Globus pallidus (tissue), 1 donor: ENCODE measurements at places on chromosomes 6 and 20.
A peak's percentile ranks its signal among the peaks of the same experiment; 100 is the strongest.

- no peak for DNase-seq
These were observed 9.1 kb downstream of the HIVEP2 start for GRCh38 chr6:142935553-142936517.

GRCh38 chr6:24749297-24749696, 25.4 kb upstream of the GMNN start:
- DNase-seq = no peak

- DNase-seq = no peak
These were observed 14.0 kb downstream of the RIMS4 start for GRCh38 chr20:44796311-44796710.

DNA sequence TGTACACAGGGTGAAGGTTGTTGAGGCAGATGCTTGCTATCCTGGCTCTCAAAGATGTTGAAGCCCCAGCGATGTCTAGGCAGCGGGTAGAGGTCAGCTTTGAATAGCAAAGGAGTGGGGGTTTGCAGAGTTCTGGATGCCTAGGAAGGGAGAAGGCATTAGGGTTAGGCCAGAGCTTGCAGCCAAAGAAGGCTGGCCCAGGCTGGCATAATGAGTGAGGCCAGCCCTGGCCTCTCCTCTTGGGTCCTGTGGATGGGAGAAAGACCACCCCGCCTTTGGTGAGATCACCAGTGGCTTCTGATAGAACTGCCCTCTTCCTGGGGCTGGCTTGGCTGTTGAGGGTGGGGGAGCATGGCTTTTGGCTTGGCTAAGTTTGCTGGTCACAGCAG, 406 bp upstream of the WFDC5 start:
- no peak for DNase-seq

- no peak for DNase-seq
These were observed 95.3 kb downstream of the NFATC2 start for GRCh38 chr20:51447097-51447764.

DNA sequence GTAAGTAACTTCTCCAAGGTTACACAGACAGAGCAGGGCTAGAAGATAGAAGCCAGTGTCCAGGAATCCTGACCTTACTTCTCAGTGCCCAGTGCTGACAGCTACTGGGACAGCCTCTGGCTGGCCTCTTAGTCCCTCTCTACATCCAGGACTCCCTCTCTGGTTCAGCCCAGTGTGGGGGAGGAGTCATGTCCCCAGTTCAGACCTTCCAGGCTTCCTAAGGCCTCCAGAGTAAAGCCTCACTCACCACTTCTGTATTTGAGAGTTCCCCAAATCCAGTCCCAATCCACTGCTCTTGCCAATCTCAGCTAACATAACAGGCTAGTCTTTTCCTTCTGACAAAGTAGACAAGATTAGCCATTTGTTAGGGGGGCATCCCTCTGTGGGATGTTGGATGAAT, 36.9 kb upstream of the EPB41L1 start:
- DNase-seq = no peak

GRCh38 chr6:31152781-31153180, 4.8 kb downstream of the CCHCR1 start:
- no peak for DNase-seq

GRCh38 chr6:156928126-156928525, 150.9 kb downstream of the ARID1B start:
- DNase-seq = no peak

- no peak for DNase-seq
These were observed 77.6 kb downstream of the HUS1B start for GRCh38 chr6:579339-579738.

DNA sequence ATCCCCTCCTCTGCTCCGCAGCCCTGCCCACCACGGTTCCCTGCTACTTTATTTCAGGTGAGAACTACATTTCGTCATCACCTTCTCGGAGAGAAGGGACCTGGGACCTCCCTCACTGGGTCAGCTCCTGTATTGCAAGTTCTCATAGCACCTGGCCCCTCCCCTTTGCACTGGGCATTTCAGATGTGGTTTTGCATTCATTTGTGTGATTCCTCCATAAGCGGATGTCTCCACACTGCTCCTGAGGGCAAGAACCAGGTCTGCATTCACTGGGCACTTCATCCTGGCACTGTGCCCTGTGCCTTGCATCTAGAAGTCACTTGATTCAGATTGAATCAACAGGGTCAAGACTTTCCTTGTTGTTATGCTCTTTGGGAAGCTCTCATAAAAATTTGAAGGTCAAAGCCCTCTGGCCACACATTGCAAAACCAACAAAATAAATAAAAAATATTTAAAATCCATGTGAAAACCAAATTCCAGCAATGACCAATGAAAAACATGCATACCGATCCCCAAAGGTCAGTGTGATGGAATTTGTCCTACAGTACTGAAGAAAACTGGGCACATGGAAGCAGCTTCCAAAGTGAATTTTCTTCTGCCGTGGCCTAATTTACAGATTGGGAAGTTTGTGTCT, 89.1 kb upstream of the F13A1 start:
- DNase-seq = no peak

GRCh38 chr6:147970970-147971369, 371.7 kb upstream of the SASH1 start:
- no peak for DNase-seq

DNA sequence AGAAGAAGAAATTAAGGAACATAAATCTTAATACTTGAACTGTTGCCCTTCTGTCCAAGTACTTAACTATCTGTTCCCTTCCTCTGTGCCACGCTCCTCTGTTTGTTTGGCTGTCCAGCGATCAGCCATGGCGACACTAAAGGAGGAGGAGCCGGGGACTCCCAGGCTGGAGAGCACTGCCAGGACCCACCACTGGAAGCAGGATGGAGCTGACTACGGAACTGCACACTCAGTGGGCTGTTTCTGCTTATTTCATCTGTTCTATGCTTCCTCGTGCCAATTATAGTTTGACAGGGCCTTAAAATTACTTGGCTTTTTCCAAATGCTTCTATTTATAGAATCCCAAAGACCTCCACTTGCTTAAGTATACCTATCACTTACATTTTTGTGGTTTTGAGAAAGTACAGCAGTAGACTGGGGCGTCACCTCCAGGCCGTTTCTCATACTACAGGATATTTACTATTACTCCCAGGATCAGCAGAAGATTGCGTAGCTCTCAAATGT, 17.1 kb downstream of the IRF4 start:
- DNase-seq = peak; percentile 40

GRCh38 chr6:161901740-161902426, 628.0 kb upstream of the AGPAT4 start:
- no peak for DNase-seq

- DNase-seq = no peak
These were observed 133.9 kb downstream of the AGPAT4 start for GRCh38 chr6:161139766-161140553.

DNA sequence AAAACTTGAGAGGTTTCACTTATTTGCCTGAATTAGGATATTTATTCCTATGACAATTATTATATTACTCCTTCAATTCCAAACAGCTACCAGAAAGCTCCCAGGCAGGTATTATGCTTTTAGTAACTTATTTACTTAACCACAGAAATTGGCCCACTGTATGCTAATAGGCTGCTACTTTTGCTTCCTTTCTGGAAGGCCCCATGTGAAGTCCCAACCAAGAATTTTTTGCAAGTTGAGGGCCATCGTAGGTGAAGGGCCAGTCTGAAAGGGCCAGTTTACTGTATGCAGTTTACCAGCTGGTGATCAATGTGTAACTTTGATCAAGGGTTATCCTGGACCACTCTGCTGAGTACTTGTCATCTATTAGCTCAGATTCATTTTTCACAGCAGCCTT, 45.0 kb downstream of the EDN1 start:
- no peak for DNase-seq

DNA sequence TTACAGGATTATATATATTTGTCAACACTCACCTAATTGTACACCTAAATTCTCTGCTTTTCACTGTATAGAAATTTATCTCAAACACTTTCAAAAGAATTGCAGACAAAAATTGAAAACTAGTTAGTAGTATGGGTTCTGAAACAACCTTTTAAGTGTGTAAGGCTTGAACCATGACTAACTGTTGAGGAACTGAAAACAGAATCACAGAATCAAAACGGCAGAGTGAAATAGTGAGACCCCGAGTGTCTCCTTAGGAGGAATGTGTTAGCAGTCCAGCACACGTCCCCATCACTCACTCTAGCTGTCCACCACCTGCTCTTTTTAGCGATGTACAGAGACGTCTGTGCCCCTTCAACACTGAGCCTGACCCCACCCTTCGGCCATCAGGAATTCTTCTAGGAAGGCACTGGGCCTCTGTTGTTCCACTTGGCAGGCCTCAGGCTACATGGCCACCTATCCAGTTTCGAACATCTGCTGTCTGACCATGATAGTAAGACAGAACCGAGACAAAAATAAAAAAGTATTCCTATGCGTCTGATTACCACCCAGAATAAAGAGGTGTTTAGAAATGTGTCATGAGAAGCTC, 227.4 kb downstream of the C6orf118 start:
- DNase-seq = no peak

DNA sequence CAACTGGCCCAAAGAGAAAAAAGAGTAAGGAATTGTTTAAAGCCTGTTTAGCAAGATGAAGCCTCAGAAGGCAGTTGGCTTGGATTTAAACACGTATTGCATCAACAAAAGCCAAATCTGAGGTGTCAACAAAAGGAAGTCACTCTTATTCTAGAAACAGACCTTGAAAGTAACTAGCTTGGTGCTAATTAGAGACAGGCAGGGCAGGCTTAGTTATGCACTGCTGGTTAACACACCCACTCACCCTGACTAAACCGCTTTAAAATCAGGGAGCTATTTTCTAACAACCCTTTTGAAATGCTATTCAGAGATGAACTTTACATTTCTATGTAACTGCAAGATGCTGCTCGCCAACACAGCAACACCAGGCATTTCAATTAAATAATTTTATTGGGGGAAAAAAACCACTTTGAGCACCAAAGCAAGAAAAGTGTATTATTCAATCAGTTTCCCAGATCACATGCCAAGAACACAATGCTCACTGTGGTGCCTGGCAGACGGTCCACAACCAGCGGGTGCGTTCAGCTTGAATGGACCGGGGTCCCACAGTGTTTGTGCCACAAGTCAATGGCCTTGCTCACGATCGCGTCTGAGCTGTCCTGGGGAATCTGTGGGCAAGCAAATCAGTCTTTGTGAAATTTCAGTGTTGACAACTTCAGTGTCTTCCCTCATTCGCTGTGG, 23.6 kb downstream of the TBC1D7 start:
- peak; percentile 51 for DNase-seq

DNA sequence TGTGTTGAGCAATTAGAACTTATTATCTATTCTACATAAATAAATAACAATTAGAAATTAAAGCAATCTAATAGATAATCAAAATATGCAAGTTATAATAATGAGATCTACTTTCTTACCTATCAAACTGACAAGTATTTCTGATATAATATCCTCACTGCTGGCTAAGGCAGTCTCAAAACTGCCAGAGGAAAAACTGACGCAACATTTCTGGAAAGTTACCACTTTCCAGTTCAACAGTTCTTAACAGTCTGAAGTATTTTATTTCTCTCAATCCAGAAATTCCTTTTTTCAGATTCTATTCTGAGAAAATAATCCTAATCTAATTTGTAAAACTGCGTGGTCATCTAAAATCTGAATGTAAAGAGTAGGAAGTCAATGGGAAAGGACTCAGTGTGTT, 121.0 kb downstream of the TRDN start:
- DNase-seq = no peak

- no peak for DNase-seq
These were observed 72.5 kb downstream of the PPP1R3G start for GRCh38 chr6:5157621-5158138.

DNA sequence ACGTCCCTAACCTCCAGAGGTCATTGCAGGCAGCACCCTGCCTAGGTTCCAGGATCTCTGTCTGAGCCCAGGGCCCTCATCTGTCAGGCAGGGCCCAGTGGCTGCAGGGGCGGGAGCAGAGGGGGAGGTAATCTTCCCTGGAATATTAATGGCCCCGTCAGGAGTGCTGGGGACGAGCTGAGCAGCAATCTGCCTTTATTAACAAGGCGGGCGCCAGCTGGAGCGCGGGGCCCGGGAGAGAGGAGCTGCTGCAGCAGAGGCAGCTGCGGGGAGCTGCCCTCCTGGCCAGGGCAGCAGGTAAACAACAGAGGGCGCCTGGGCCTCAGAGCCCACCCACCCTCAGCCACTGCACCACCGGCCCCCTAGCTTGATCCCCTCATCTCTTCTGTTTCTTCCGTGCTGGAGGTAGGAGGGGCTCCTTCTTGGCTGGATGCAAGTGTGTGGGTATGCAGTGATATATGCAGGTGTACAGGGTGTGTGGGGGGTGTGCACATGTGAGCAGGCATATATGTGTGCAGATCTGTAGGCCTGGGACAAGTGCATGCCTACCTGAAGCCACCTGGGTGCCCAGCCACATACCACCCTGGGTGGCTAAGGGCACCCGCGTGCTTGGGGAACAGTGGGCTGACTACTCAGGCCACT, 131.8 kb upstream of the MLN start:
- DNase-seq = no peak

GRCh38 chr20:47682028-47682783, 103.1 kb downstream of the SULF2 start:
- peak; percentile 35 for DNase-seq

DNA sequence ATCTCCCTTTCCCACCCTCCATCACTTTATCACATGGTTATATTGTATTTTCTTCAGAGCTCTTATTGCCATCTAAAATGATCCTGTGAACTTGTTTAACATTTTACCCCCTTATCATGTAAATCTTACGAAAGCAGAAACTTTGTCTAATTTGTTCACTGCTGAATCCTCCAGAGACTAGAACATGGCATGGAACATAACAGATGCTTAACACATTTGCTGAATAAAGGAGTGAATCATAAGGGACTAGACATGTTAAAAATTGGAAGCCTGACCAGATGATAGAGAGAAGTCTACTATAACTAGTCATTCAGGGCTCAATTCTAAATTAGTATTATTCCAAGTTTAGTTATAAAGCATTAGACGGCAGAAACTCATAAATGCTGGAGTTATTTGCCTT, 73.3 kb downstream of the MAN1A1 start:
- no peak for DNase-seq

DNA sequence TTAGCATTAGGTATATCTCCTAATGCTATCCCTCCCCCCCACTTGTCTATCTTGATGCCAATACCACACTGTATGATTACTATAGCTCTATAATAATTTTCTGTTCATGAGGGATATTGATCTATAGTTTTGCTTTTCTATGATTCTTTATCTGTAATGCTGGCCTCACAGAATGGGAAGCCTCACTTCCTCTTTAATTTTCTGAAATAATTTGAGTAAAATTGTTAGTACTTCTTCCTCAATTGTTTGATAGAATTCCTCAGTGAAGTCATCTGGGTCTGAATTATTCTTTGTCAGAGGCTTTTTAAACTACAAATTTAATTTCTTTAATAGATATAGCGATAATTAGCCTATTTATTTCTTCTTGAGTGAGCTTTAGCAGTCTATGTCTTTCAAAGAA, 31.2 kb downstream of the SIRPD start:
- no peak for DNase-seq

GRCh38 chr6:112725541-112726085, 378.5 kb downstream of the RFPL4B start:
- no peak for DNase-seq

DNA sequence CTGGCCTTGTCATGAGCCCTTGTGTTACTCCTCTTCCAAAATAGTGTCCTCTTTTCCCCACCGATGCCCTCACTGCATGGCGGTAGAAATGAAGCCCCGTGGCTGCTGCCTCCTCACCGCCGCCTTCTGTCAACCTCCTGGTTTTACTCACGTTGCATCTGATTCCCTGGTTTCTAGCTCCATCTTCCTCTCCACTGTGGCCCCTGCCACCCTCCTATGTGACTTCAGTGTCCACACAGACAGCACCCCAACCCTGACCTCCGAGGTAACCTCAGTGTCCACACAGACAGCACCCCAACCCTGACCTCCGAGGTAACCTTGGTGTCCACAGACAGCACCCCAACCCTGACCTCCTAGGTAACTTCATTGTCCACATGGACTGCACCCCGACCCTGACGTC, 122.8 kb upstream of the THBS2 start:
- no peak for DNase-seq
